ENCODE measurements at places on chromosomes 2 and 18.

GRCh38 chr2:240840435-240841060, 20.5 kb upstream of the KIF1A start:
- no peak for DNase-seq

- no peak for DNase-seq
Measured at GRCh38 chr2:226773291-226773690, 26.3 kb downstream of the IRS1 start.

GRCh38 chr18:36441426-36442240, 144.1 kb downstream of the FHOD3 start:
- no peak for DNase-seq

DNA sequence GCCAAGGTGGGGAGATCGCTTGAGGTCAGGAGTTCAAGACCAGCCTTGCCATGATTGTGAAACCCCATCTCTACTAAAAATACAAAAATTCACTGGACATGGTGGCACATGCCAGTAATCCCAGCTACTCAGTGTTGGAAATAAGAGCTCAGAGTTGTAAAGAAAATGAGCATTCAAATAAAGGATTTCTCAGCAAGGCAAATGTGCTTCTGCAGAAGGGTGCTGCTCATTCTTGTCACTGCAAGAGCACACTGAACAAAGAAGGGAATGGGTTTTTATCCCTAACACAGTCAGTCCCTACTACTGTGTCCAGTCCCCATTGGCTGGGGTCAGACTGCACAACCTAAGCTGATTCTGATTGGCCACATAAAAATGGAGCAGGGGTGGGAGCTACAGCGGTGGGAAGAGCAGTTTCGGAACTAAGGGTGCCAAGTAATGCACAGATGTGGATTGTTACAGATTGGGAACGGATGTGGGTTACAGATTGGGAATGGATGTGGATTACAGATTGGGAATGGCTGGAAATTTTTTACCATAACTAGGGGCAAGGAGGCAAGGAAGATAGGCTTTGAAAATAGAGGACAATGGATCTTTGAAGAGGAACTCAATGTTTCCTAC, 31.1 kb upstream of the TRAPPC8 start:
- DNase-seq = no peak

DNA sequence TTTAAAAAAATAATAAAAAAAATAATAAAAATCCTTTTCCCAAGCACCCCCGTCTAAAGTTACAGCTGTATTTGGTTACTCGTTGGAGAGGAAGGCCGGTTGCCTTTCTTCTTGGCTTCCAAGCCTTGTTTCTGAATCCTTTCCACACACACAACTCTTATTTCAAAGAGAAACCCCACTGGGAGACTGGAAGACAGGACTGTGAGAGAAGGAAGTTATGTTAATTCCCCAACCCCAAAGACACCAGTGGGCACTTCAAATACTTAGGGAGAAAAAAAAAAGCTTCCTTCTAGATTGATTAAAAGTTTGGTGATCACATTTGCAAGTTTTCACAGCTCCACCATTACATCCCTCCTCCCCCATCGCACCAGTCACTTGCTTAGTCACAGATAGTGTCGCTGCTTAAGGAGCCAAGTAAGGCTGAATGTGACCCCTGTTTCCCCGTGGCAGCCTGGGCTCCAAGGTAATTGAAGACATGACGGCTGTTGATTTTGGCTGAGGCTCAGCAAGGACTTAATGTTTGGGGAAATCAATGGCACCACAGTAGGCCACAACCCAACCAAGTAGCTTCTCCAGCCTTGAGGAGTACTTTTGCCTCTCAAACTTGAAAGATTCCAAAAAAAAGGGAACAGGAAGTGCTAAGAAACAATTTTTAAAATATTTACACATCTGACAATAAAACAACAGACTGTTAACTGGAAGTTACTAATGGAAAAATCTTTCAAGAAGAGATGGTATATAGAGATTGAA, 40.8 kb upstream of the FRZB start:
- no peak for DNase-seq

GRCh38 chr2:68282811-68283418, 30.6 kb upstream of the PPP3R1 start:
- DNase-seq = no peak

Measured in activated CD8-positive, alpha-beta memory T cell treated with anti-CD3 and anti-CD28 coated beads, Interleukin-2, amount 10 ng/mL, durations not matched to agents 7 days and 5 days (primary cell).